ENCODE measurements at places on chromosomes 7 and 10.

DNA sequence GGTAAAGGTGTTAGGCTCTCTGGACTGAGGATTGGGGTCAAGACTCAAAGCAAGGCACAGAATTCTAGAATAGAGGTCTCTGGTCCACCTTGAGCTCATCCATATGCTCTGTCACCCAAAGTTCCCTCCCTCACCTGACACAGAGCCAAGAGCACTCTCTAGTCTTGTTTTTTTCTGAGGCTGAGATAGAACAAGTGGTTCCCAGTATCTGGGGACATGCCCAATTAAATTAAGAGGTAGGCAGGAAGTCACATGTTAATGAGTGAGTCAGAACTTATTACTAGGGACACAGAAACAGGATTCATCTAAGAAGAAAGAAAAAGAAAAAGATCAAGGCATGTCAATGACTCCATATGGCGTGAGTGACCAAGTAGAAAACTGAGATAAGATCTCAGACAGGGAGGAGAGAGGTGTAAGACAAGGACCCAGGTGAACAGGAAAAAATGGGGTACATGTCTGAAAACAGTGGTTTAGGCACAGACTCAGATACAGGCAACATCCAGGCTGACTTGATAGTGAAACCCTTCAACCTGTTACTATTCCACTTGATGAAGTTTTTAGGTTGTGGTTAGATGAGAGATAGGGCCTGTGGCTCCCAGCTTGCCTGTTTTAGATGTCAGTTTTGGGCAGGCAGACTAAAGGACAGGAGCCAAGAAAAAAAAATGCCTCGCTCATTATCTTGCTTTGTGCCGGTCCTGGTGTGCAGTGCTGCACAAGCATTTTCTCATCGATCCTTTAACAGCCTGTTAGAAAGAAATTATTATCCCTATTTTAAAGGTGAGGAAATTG, 609.9 kb downstream of the CCSER2 start:
- no peak for DNase-seq

DNA sequence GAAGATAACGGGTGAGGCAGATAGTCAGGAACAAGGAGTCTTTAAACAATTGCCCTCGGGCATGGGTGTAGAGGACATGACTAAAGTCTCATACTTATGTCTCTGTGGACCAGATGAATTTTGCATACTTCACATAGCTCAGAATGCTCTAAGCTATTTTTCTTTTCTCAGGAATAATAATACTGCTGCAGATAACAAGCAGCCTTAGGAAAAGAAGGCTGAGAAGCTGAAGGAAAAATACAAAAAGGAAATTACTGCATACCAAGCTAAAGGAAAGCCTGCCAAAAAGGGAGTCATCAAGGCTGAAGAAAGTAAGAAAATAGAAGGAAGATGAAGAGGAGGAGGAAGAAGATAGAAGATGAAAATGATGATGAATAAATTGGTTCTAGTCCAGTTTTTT, 13.4 kb upstream of the ERCC6 start:
- no peak for DNase-seq

GRCh38 chr7:71636329-71636728, 504.4 kb downstream of the GALNT17 start:
- no peak for DNase-seq

DNA sequence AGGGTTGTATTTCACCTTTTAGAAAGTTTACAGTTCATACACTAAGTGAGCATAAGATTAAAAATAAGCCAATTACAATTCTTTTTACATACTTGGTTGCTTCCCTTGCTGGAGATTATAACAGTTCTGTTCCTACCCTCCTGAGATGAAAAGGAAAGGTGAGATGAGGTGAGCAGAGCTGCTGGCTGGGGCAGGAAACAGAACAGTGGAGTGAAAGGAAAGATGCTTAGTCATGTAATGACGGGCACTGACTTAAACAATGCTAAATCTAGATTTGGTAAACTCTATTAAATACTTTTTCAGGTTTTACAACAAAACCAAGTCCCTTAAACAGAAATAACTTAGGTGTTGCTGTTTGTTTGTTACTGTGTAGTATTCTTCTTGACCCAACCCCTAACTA, 19.9 kb upstream of the ZEB1 start:
- DNase-seq = no peak

DNA sequence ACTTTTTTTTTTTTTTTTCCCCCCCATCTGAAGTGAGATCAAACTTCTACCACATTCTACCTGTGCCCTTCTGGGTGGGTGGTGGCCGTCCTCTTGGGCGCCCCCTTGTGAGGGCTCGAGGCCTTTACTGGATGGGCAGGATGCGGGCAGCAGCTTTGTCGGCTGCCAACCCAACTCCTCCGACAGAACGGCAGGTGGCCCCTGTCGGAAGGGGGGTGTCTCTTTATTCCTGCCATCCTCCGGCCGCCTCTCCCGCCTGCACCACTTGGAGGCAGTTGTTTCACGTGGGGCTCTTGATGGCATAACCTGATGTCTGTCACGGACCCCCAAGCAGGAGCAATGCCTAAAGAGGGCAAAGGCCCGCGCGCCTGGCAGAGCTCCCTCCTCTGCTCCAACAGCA, 31.0 kb downstream of the AMZ1 start:
- DNase-seq = peak; percentile 14

GRCh38 chr10:48468130-48468790, 136.6 kb downstream of the ARHGAP22 start:
- DNase-seq = no peak

- no peak for DNase-seq
Observed at GRCh38 chr7:79988653-79989052, 146.0 kb upstream of the GNAI1 start.

GRCh38 chr7:120742372-120742771, 115.6 kb downstream of the TSPAN12 start:
- no peak for DNase-seq

GRCh38 chr7:158613481-158613880, 25.9 kb upstream of the PTPRN2 start:
- no peak for DNase-seq

DNA sequence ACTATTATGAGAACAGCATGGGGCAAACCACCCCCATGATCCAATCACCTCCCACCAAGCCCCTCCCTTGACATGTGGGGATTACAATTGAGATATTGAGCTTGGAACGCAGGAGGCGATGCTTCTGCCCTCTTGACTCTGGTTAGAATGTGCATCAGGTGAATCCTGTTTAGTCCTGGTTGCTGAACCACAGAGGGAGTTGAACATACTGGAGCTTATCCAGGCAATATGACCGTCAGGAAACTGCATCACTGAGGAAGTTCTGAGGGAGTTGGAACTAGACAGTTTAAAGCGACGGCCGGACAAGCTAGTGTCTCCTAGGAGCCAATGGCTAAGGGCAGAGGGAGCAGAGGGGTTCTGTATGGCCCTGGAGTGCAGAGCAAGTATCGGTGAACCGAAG, 31.8 kb upstream of the GARS1 start:
- no peak for DNase-seq

GRCh38 chr7:55903985-55904759, 16.9 kb downstream of the ZNF713 start:
- no peak for DNase-seq

- no peak for DNase-seq
Observed at GRCh38 chr7:49781996-49782395, 8.6 kb downstream of the VWC2 start.

DNA sequence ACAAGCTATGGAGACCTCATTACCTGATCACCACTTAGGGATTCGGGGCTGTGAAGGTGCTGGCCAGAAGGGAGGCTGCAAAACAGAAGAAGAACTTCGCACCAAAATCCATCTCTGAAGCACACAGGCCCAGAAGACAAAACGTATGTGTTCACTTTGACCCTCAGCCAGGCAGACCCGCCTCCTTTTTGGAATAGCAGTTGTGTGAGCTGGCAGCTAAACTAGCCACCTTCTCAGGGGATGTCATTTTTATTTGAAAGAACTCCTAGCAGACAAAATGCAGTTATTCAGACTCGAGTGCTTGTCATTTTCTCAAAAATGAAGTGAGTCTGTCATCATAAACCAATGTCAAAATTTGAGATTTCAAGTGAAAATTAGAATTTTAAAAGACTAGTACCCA, 71.7 kb downstream of the TNS3 start:
- DNase-seq = no peak

DNA sequence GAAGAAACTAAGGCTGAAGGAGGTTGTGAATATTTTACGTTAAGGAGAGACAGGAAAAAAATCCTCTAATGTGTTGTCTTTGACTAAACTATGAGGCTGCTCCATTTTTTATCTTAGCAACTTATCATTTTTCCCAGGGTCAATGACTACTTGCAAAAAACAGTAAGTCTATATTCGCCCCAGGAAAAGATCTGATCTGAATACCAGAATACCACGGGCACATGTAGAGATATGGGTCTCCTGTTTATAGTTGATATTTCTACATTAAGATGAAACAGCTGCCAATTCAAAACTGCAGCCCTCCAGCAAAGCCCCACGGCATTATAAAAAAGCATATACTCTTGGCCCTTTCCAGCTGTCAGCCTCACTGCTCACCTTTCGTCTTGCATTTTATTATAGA, 358.4 kb downstream of the SH2D4B start:
- no peak for DNase-seq

DNA sequence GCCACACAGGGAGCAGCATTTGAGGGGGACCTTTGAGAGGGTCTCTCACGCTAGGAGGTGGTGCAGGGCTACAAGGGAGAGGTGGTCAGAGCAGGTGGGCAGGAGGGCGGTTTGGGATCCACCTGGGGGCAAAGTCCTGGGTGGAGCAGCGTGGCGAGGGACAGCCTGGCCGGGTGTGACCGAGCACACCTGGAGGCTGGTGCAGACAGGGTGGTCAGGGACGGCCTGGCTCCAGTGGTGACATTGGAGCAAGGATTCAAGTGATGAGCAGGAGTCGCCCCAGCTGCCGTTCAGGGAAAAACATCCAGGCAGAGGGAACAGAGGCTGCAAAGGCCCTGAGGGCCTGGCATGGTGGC, 36.0 kb downstream of the CLIP2 start:
- no peak for DNase-seq

- no peak for DNase-seq
Observed at GRCh38 chr10:102479651-102480050, 22.9 kb downstream of the ACTR1A start.

DNA sequence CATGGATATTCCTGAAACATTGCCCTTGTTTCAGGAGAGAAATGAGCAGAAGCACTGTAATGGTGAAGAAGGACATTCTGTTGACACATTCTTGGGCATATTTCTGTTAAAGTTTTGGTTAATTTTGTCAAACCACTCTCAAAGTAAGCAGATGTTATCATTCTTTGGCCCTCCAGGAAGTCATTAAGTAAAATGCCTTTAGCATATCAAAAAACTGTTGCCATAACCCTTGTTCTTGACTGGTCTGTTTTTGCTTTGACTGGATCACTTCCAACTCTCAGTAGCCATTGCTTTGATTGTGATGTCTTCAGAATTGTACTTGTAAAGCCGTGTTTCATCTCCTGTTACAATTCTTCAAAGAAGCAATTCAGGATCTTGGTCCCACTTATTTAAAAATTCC, 404.3 kb upstream of the LRRTM3 start:
- no peak for DNase-seq

Data from NK-92 treated with Interleukin-12 subunit alpha and Interleukin-12 subunit beta, amount 100 ng/mL, for 24 hours (cell line).